Islet precursor cell (in vitro differentiated cells): ENCODE measurements at places on chromosomes 5 and 9.

GRCh38 chr9:33014665-33015014 is 10.4 kb upstream of the DNAJA1 start:
- DNase-seq = no peak

DNA sequence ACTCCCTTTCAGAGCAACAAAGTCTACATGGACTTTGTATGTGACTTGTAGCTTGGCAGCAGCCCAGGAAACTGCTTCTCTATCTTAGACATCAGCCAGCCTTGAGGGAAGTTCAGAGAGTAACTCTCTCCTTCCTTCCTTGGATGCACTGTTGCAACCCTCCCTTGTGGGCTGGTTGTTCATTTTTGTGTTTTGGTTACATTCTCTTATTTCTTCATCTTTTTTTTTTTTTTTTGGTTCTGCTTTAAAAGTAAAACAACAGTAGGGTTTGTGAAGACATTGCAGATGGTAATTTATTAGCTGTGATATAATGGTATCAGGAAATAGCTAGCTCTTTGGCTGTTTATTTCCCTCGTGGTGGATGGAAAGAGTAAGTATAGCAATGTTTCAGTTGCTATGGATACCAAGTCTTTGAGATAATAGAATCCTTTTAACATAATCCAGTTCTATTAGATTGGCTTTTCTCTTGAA is 97.9 kb upstream of the MAMDC2 start:
- no peak for DNase-seq

DNA sequence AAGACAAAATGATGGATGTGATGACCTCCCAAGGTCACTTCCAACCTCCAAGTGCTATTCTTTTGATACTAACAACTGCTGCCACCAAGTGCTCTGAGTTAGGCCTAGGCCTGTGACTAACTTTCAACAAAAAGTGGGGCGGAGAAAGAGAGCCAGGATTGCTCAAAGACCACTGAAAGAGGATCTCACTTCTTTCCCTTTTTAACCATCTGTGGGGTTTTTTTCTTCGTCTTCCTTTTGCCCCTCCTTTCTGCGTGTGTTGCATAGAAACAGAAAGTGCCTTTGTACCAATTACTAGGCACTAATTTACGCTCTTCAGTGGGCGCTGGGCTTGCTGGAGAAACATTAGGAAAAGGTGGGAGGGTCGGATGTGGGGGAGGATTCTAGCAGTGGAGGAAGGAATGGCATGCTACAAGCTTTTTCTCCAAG is 8.0 kb downstream of the KLF9 start:
- no peak for DNase-seq

GRCh38 chr9:127170652-127171051 is 48.2 kb upstream of the ANGPTL2 start:
- no peak for DNase-seq

DNA sequence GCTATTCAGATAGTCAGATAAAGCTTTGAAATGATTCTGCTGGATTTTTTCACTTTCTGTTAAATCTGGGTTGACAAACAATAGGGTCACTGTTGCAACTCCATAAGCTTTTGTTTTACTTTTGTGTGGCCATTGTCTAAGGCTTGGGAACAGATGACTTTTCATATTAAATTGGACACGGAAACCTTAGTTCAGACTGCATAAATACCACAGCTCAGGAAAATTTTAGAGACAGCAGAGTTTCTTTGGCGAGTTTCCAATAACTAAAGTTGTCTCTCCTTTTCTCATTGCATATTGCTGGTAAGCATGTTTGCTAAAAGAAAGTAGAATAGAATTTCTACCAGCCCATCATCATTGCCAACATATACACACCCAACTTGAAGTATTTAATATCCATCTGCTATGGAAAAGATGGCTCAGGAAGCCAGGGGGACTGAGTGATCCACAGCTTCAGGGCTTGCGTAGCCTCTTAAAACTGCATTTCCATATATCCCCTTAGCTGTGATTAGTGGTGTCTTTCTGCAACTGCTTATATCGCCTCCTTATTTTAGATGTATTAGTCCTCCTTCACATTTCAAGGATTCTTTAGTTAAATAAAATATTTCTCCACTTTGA is 168.2 kb downstream of the ARHGAP26 start:
- DNase-seq = no peak

DNA sequence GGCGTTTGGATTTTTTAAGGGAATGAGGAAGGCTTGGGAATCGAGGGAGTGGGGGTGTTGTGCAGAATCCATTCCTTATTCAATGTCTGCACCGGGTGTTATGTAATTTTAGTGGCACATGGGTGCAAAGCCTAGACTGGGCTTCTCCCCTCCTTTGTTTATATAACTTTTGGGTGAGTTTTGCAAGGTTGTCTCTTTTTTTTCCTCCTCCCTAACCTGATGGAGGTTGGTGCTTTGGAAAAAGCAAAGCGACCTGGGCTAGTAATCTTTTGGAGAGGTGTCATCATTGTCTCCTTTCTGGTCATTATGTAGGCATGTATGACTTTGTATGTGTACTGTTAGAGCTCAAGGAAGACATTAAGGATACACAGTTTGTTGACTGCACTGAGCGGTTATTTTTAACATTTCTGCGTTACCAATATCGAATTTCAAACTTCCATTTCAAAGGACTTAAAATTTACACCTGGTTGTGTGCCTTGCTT is 3.1 kb downstream of the SMARCA2 start:
- no peak for DNase-seq

DNA sequence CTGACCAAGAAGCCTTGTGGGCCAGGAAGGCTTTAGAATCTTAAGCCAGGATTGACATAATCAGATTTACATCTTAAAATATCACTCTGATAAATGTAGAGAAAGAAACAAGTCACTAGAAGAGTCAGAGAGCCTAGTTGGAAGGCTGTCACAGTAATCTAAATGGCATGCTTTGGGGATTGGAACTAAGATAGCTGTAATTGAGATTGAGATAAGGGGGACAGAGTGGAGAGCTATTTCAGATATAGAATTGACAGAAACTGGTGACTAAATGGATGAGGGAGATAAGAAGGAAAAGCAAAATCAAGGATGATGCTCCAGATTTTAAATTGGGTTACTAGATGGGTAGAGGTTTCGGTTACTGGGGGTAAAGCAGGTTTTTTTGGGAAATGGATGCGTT is 100.5 kb downstream of the XRCC4 start:
- no peak for DNase-seq

GRCh38 chr9:98894171-98894570 is 49.5 kb upstream of the COL15A1 start:
- no peak for DNase-seq

DNA sequence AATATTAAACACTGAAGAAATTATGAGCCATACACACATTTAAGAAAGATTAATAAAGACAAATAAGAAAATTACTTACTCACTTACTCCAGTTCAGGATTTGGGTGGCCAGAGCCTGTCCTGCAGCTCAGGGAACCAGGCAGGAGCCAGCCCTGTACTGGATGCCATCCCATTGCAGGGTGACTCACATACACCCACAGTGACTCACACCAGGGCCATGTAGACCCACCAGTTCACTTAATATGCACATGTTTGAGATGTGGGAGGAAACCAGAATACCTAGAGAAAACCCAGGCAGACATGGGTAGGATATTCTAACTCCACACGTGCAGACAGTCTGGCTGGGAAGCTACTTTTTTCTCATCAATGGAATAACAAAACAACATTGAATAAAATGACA is 49.6 kb upstream of the ADRB2 start:
- peak; percentile 91 for DNase-seq

DNA sequence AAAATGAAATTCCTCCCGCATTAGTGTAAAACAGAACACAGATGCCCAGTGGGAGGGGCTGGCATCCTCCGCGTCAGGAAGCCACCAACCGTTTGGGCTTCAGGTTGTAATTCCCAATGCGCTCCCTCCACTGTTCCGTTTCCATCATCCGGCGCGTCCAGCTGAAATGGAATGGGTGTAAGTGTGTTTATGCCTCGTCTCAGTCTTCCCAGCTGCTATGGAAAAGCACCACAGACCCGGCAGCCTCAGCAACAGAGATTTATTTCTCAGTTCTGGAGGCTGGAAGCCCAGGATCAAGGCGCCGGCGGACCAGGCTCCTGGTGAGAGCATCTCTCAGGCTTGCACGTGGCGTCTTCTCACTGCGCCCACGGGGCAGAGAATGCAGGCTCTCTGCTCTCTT is 20.4 kb downstream of the KCNT1 start:
- DNase-seq = no peak

DNA sequence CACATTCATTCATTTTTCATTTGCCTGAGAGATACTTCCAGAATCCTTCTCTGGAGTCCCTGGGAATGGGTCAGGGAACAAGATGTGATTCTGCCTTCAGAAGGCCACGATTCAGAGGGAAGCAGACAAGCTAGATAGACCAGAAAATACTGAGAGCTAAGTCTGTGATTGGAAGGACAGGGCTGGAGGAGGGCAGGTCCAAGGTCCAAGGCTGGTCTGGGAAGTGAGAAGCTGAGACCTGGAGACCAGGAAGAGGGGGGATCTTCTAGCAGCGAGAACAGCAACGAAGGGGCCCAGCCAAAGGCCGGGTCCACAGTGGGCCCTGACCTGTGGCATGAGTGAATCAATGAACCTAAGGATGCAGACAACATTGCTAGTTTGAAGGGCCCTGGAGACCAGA is 4.1 kb upstream of the IER5L start:
- DNase-seq = no peak

DNA sequence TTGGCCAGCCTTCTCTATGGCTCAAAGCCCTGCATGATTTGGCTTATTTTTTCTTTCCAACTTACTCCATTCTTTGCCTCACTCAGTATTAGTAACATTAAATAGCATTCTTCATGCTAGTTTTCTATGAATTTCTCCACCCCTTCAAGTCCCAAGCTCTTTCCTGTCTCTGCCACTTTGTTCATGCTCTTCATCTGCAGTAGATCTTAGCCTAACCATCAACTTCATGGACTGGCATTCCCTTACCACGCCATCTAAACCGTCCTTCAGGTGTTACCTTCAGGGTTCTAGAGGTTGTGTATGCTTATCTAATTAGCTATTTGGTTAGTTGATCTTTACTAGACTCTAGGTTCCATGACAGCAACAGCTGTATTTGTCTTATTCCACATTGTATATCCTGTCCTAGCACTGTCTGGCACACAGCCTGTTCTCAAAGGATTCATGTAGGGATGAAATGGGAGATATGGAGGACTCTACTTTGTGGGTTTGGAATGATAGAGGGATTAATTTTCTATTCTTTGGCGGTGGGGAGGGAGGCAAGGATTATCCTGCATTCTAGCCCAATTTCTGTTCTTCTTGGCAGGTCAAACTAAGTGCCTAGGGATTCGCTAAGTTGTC is 26.4 kb downstream of the TMEM167A start:
- DNase-seq = no peak

GRCh38 chr5:32233220-32233695 is 59.1 kb upstream of the GOLPH3 start:
- DNase-seq = no peak
